ENCODE measurements at places on chromosomes 1 and 21.

DNA sequence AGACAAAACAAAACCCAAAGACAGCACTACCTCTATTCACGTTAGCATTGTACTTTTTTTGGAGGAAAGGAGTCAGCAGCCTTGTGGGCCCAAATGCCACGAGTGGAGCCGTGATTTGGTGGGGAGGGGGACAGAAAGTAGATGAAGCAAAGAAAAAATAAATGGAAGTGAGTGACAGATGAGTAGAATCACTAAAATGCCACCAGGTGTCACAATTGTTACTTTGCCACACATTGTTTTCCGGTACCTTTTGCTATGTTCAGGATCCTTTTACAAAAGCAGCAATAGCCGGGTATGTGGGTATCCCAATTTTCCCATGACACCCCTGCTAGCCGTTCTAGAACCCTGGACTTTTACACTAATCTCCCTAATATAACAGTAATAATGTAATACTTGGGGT, 85.0 kb upstream of the AK4 start:
- DNase-seq: no peak

GRCh38 chr1:204314893-204315658, 44.7 kb downstream of the PLEKHA6 start:
- DNase-seq: no peak

DNA sequence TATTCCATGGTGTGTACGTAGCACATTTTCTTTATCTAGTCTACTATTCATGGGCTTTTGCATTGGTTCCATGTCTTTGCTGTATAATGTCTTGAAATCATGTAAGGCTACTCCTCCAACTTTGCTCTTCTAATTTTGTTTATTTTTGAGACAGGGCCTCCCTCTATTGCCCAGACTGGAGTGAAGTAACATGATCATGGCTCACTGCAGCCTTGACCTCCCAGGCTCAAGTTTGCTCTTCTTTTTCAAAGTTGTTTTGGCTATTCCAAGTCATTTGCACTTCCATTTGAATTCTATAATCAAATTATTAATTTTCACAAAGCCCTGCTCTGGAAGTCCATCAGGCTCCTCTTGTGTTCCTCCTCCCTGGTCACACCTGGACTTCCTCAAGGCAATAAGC, 90.2 kb upstream of the SGIP1 start:
- no peak for DNase-seq

GRCh38 chr1:223129229-223129901, 13.7 kb downstream of the TLR5 start:
- DNase-seq: peak; percentile 66

DNA sequence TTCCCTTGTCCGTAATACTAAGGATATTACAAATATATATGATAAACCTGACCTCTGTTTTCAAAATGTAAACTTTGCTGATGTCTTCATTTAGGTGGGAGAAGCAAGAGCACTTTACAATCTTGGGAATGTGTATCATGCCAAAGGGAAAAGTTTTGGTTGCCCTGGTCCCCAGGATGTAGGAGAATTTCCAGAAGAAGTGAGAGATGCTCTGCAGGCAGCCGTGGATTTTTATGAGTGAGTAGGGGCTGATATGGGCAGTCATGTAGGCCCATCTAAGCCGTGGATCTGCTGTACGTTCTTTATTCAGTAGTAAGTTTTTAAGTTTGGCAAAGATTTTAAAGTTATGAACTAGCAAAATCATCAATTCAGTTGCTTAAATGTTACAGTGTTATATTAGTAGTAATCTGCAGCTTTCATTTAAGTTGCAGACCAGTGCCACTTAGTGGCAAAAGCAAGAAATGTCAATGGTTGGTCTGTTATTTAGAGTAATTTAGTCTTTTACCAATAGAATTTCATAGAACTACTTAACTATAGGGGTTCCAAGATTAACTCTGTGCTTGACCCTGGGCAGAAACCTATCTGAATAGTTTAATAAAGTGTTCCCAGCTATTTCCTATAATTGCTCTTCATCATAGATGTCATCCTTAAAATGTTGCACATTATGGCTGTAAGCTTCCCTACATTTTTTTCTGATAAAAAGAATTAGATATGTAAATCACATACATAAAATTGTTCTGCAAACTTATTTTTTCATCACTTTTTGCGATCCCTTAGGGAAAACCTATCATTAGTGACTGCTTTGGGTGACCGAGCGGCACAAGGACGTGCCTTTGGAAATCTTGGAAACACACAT, 21.3 kb downstream of the GPSM2 start:
- DNase-seq: no peak

GRCh38 chr1:150765296-150765976, at the start of gene CTSS:
Gene CTSS, minus strand, starts transcription at chr1:150765778. Its CDS starts 1,015 bp downstream, at chr1:150764763.
- DNase-seq: no peak

DNA sequence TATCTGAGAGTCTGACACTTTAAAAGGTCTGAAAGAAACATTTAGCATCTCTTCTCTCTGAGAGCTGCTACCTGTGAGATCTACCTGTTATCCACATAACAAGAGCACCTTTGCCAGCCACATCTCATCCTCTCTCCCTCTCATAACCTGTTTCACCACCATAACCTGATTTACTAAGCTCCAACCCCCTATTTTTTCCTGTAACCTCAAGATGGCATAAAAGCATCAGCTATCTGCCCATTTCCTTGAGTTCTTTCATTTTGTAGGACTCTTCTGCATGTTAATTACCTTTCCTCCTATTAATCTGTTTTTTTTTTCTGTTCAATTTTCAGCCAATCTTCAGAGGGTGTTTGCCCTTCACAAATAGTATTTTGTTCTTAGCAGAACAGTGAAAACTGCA, 136.5 kb upstream of the KCNK1 start:
- no peak for DNase-seq

DNA sequence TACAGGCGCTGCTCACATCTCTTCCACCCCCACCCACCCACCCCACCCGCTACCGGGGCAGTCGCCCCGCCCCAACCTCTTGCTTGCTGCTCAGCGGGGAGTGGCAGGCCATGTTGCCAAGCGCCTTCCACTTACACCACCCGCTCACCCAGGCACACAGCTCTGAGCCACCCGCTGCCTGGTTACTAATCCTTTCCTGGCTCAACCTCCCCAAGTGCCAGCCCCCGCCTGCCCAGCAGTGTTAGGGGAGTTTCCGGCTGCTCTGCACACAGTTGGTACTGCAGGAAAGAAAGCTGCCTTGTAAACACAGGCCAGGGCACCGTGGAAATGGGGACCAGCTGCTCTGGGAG, 56.2 kb downstream of the LACTBL1 start:
- DNase-seq: no peak

GRCh38 chr1:219710529-219711194, 97.8 kb upstream of the ZC3H11B start:
- no peak for DNase-seq

DNA sequence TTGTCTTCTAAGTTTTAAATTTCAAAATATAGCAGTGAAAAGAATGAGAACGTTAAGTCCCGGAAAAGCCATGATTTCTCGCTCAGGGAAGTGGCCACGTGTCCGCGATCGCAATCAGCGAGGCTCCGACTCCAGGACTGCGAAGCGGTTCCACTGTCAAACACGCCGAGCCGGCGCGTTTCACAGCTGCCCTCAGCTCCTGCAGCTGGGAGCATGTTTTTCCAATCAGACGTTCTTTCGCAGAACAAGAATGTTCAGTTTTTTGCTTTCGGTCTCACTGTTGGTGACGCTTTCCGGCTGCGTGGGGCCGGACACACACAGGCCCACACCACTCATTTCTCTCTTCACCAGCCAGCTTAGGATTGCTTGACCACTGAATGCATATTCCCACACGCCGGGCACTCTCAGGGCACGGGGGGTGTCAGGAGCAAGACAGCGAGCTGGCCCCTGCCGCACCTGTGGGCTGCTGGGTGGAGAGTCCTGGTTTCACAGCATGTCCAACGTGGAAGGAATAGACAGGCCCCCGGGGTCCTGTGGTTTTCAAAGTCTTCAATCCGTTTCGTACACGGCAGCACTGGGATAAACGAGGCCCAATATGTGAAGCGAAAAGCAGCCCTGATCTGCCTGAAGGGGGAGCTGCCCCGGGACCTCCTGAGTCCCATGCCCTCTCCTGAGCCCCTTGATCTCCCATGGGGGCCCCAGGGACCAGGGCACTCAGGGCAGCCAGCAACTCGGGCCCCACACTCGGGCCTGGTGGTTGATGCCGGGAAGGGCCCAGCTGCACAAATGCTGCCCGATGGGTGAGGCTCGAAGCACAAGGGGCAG, 47.3 kb upstream of the COL18A1 start:
- DNase-seq: no peak

DNA sequence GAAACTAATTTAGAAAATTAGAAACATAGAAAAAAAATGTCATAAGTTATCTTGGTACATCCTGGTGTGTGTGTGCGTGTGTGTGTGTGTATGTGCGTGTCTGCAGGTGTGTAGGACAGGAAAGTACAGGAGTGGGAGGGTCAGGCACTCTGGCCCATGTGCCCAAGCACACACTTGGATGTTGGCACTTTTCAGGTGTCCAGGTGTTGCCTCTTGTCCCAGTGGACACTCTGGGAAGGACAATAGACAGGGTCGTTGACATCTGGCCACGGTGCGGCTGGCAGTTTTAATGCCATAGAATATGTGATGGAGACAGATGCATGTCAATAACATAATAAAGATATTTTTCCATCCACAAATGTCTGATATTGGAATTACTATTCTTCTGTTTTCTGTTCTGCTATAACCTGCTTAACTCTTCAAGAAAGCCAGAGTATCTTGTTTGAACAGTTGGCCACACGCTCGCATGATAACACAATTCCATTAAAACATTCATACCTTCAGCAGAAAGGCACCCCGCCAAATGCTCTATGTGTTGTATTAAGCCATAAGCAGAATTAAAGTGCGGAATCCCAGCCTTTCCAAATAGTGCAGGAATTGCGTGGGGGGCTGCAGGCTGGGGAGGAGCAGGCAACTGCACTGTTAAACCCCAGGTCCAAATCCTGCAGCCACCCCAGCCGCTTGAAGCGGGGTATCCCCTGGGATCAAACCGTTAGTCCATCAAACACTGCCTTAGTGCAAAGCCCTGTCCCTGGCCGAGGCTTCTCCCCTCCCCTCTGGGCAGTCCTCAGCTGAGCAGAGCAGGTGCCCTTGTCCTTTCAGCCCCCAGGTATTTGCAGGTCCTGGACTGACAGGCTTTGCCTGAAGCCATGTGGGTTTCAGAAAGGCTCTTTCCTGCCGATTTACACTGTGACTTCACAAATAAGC, 390.0 kb downstream of the CAMTA1 start:
- no peak for DNase-seq

- DNase-seq: no peak
These were observed 2.1 kb downstream of the FBLIM1 start for GRCh38 chr1:15760520-15761211.

DNA sequence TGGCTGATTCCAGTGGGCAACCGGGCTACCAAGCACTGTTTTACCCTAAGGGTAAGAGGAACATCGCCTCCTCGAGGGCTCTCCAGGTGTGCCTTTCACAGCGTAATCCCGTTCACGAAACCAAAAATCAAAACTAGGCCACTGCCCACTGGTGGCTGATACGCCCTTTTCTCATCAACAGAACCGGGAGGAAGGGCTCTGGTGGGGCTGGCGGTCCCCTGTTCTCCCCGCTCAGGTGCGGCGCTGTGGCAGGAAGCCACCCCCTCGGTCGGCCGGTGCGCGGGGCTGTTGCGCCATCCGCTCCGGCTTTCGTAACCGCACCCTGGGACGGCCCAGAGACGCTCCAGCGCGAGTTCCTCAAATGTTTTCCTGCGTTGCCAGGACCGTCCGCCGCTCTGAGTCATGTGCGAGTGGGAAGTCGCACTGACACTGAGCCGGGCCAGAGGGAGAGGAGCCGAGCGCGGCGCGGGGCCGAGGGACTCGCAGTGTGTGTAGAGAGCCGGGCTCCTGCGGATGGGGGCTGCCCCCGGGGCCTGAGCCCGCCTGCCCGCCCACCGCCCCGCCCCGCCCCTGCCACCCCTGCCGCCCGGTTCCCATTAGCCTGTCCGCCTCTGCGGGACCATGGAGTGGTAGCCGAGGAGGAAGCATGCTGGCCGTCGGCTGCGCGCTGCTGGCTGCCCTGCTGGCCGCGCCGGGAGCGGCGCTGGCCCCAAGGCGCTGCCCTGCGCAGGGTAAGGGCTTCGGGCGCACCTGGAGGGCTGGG, at the start of gene IL6R:
Gene IL6R (plus strand): TSS at position 360 of the 763 bp plus-strand sequence. CDS start 287 bp downstream, at position 647.
- DNase-seq: peak; percentile 59

DNA sequence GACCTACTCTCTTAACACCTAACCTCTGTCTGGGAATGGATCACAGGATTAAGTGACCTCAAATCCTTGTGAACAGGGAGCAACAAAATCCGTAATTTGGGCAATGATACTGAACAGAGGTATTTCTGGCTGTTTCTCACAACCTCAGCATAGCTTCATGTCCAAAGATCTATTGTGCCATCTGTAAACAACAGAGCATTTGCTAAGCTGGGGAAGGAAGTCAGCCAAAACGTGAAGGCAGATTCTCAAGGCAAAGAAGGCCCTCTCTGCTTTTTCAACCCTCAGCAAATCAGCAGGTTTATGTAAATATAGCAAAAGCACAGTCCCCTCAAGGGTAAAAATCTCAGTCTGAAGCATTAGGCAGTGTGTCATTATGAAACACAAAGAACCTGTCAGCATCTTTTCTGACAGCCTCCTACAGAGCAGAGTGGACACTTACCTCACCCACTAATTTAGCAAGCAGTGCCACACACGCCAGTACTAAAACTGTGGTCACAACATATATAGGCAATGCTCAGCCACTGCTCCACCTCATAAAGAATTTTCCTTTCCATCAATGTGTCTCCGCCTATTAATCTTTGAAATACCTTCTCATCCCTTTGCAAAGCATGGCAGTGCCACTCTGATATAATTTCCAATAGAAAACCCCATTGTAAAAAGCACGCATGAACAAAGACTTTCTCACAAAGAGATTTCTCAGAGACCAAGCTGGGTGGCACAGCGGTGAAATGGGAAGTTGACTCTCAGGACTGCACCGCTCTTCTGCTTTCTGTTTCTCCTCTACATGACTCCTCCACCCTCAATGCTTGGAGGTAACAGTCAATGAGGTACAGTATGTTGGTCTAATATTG, 188.0 kb downstream of the RERE start:
- no peak for DNase-seq

- DNase-seq: no peak
These were observed 14.6 kb downstream of the WARS2 start for GRCh38 chr1:119125874-119126273.

DNA sequence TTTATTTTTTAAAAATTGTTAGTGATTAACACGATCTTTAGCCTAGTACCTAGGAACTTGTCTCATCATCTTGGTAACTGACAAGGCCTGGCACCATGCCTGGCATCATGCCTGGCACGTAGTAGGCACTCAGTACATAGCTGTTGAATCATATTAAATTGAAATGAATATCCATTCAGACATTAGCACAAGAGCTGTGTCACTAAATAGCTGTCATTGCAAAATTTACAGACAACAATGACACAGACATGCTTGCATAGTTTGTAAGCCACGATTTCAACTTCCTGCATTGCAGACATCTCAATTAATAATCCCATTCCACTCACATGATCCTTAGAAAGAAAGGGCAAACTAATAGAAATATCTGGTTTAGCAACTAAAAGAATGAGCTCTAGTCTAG, 15.4 kb upstream of the PHACTR4 start:
- DNase-seq: no peak

GRCh38 chr1:14599183-14599791, 802 bp downstream of the KAZN start:
- no peak for DNase-seq

GRCh38 chr21:25487046-25487594, 120.2 kb downstream of the MRPL39 start:
- no peak for DNase-seq

Data from activated T-cell treated with anti-CD3 and anti-CD28 coated beads for 48 hours (primary cell).